Heart right ventricle (tissue), 16 donors: ENCODE measurements at places on chromosomes 16 and 17. TPM values are rescaled to one million over a fixed set of nuclear protein-coding genes. Genes with fewer than 3 reads are reported as not detected.

The KRTAP4-11 gene
- not detected for total RNA-seq

The CD7 gene
- 0.15 TPM for total RNA-seq

The ARL4D gene
- total RNA-seq = 4.4 TPM

The BTBD17 gene
- not detected for total RNA-seq

The RAC3 gene
- 0.97 TPM for total RNA-seq

- H3K27me3 ChIP-seq = no peaks in the 10 kb centered on the region
- H3K4me1 ChIP-seq = no peaks in the 10 kb centered on the region
- no peak overlapping the region for H3K4me3 ChIP-seq
- DNase-seq = no peak
Measured at GRCh38 chr16:30137897-30138296, 14.9 kb upstream of the MAPK3 start.

DNA sequence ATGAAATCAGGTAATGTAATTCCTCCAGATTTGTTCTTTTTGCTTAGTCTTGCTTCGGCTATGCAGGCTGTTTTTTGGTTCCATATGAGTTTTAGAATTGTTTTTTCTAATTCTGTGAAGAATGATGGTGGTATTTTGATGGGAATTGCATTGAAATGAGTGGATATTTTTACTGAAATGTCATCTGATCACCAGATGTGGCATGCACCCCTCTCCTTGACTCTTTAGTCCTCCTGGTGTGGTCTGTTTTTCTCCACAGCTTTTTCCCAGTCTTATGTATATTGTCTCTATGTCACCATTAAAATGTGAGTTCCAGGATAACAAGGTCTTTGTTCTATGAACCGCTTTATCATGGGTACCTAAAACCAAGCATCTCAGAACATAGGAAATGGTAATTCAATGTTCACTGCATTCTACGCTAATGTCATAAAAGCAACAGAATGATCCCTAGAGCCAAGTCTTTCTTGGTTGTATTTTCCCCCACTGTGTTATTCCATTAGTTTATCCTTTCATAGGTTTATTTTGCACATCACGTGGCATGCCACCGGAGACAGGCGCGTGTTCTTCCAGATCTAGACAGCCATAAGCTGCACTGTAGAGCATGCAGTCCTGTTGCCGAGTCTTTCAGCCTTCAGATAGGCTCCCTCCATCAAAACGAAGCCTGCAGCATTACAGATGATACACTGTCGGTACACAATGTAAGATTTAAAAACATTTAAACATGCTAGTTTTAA lies 172.5 kb downstream of the RPTOR start:
- no peaks in the 10 kb centered on the region for H3K36me3 ChIP-seq
- H3K4me1 ChIP-seq = peaks cover 8% of the 10 kb centered on the region
- no peak overlapping the region for H3K27ac ChIP-seq

DNA sequence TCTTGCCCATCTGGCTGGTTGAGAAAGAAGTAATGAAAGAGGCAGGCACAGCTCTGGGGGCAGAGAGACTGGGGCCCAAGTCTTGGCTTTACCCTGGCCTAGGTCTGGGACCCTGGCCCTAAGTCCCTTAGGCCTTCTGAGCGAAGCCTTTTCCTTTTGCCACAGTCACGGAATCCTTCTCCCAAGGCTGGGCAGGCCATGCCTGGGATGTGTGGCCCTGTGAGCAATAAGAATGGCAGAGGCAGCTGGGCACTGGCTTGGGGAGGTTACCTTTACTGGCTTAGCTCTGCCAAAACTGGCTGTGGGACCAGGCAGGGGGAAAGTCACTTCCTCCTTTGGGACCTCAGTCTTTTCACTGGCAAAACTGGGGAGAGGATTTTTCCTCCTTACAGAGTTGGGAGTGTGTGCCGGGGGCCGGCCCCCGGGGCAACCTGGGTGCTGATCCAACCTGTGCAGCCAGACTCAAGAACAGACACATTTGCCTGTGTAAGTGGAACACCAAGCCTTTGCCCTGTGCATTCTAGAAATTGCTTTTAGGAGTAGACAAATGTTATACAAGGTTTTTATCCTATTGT lies 12.9 kb downstream of the FOXF1 start:
- H3K4me3 ChIP-seq = no peak overlapping the region
- H3K36me3 ChIP-seq = no peaks in the 10 kb centered on the region
- no peak overlapping the region for H3K27ac ChIP-seq
- H3K27me3 ChIP-seq = peaks cover 8% of the 10 kb centered on the region
- no peak for DNase-seq

DNA sequence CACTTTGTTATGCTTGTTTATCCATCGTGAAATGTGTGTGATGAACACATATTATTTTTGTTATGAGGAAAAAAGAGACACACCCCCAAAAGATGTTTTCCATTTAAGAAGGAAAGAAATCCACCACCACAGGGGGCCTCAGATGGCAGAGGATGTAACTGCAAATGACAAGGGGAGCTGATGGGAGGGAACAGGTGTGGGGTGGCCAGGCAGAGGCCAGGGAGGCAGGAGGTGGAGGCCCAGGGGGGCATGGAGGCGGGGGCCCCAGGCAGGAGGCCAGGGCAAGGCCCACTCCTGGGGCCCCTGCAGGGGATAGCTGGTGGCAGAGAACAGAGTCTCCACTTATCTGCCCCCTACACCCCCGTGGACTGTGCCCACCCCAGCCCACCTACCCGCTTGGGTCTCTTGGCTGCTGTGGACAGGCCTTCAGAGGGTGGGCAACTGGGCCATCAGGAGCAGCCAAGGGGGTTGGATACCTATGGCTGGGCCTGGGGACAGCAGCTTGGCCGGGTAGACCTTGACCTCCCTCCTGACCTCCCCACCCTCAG lies 28.0 kb downstream of the PPL start:
- DNase-seq = no peak
- H3K4me3 ChIP-seq = no peak overlapping the region
- no peaks in the 10 kb centered on the region for H3K36me3 ChIP-seq
- no peaks in the 10 kb centered on the region for H3K27me3 ChIP-seq
- no peak overlapping the region for H3K27ac ChIP-seq

DNA sequence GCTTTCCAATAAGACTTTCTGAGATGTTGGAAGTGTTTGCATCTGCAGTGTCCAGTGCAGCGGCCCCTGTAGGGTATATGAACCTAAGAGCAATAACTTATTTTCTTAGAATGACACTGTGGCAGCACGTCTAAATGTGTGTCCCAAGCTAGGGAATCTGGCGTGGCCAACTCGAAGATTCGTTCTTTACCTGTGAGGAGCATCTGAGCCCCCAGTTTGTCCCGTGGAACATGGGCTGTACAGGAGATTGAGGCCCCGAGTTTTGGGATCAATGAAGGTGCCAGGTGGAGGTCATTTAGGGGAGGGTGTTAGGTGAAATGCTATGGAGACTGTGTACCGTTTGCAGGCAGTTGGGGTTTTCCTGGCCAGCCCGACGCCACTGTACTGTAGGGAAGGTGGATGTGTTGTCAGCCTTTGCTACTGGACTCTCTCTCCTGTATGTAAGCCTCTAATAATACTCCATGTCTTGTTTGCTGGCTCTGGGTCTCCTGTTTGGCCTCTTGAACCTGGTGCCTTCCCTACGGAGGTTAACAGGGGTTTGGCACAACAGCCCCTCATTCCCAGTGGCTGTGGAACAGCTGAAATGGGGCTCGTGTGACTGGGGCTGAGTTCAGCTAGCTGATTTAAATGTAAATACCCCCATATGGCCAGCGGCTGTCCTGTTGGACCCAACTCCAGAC lies 45.5 kb upstream of the SDK2 start:
- no peak for DNase-seq
- H3K36me3 ChIP-seq = no peaks in the 10 kb centered on the region
- H3K4me3 ChIP-seq = no peak overlapping the region
- peaks cover 31% of the 10 kb centered on the region for H3K27me3 ChIP-seq

- H3K27me3 ChIP-seq = no peaks in the 10 kb centered on the region
- no peaks in the 10 kb centered on the region for H3K36me3 ChIP-seq
- no peak overlapping the region for H3K4me3 ChIP-seq
- no peaks in the 10 kb centered on the region for H3K4me1 ChIP-seq
Measured at GRCh38 chr17:6374271-6374691, 60.6 kb downstream of the AIPL1 start.

DNA sequence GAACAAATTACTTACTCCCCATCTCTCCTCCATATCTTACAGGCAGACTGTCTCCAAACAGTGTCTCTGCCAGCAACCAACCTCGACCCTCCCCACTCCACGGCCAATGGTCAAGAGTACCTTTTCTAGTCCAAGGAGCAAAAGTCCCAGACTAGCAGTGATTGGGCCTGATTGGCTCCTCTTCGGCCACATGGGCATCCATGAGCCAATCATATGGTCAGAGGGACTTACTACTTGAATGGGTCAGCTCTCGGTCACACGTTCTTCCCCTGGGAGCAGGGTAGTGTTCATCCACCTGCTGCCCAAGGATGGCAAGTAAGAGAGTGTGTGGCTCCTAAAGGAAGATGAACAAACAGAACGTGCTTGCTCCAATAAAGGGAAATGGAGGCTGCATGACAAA lies 84.6 kb downstream of the C16orf78 start:
- no peaks in the 10 kb centered on the region for H3K27me3 ChIP-seq
- no peak overlapping the region for H3K27ac ChIP-seq
- H3K4me3 ChIP-seq = no peak overlapping the region
- no peaks in the 10 kb centered on the region for H3K4me1 ChIP-seq
- DNase-seq = no peak
